Activated naive CD4-positive, alpha-beta T cell treated with anti-CD3 and anti-CD28 coated beads for 36 hours (primary cell): ENCODE measurements at places on chromosomes 2 and 18.

DNA sequence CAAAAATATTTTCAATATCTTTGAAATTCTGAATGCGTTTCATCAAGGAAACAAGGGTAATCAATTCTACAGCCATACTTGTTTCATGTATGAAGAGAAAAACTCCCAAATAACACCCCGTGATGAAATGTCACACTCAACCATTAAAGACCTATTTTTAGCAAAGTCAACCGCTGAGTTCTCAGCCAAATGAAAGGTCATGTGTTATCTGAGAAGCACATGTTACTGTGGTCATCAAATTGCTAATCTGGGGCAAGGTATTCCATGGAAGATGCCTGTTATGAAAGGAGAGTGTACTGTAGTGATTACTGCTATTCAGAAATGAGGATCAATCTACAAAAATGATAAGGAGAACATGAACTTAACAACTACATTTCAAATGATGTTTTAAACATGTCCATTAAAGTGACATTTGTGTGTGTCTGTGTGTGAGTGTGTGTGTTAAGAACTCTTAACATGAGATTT is 126.7 kb downstream of the BCL2 start:
- no peak for DNase-seq

DNA sequence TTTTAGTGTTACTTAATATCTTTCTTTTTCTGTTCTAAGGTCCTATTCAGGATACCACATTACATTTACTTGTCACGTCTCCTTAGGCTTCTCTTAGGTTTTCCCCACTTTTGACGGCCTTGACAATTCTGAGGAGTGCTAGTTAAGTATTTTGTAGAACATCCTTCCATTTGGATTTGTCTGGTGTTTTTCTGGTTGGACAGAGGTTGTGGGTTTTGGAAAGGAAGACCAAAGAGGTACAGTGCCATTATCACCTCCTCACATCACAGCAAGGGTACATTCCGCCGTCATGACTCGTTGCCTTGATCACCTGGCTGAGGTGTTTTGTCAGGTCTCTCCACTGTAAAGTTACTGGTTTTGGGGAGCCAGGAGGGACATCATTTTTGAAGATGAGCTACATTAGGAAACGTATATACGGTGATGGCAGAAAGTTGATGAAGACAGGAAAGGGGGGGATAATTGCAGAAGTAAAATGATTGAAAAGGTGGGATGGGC is 88.4 kb upstream of the TMEM247 start:
- no peak for DNase-seq

- no peak for DNase-seq
Measured at GRCh38 chr18:26227051-26227670, 916 bp downstream of the TAF4B start.

DNA sequence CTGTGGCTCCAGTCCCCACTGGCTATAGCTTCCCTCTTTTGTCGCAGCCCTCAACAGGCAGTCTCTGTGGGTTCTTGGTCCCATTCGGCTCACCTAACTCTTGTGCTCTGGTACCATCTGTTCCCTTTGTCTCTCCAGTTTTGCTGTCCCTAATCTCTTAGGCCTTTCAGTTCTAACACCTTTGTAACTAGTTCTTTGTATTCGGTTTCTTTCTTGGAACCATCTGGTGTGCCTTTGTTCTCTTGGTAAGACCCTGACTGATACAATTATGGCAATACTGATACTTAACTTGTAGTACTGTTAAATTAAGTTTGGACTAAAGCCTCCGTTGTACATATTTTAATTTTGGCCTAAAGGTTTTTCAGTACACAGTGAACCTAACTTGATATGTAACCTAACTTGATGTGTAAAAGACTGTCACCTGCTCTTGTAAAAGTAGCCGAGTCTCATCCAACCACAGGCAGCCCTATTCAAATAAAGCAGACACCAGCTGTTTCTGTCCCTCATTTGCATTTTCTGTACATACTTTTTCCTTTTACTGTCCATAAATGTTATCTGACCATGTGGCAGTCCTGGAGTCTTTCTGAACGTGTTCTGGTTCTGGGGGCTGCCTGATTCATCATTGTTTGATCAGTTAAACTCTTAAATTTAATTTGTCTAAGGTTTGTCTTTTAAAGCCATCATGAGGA is 4.8 kb upstream of the MRPL44 start:
- no peak for DNase-seq

GRCh38 chr2:129733579-129733978 is 245.9 kb upstream of the RAB6C start:
- no peak for DNase-seq

DNA sequence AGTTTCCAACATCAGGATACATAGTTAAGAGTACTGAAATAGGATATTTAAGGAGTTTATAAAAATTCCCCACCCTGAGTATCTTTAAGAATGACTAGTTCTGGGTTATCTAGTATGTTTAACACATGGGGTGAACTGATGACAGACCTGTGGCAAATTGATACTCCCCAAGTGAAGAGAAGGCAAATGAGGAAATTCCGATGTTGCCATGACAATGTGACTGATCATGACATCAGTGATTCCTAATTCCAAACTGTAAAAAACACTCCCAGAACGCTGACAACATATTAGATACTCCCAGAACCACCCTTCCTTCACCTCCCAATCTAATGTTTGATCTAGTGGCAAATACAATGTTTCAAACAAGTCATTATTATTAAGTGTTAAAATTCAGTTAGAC is 77.6 kb downstream of the RBMS1 start:
- no peak for DNase-seq

- DNase-seq, result no peak
Measured at GRCh38 chr2:192265751-192266150, 71.0 kb upstream of the TMEFF2 start.

DNA sequence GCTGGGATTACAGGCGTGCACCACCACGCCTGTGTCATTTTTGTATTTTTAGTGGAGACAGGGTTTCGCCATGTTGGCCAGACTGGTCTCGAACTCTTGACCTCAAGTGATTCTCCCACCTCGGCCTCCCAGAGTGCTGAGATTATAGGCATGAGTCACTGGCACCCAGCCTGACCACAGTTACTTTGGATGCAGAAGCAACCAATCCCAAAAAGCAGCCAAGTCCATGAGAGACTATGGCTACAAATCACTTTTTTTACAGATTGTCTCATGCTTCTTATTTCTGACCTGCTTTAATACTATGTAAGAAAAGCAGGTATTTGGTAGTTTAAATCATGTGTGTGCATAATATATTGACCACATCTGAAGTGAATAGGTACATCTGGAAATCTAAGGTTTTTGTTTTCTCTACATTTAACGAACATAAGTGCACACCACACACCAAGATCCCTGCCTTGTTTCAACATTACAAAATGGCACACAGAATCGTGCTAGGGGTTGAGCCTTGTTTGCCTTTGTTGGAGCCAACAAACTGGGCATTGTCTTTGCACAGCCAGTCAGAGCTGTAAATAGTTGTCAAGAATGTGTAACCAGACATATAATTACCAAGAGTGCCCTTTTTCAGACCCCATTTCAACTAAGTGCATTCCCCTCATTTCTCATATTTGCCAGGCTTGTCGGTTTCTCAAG is 18.3 kb upstream of the MAP4K4 start:
- no peak for DNase-seq

- DNase-seq, result no peak
Measured at GRCh38 chr18:79496237-79496977, 100.7 kb downstream of the NFATC1 start.

DNA sequence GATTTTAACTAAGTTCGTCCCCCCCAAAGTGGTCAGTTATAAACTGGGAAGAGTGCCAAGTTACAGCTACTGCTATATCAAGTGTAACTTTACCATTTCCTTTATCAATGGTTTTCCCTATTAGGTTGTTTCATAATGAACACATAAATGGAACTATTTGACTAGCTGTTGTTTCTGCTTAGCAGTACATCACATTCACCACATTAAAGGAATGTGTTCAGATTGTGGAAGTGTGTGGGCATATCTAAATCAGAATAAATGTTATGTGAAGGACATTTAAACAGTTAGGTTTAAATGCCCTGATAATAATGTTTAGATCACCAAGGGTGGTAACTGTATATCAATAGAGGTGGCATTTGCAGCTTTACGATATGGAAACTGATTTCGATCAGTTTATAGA is 45.1 kb downstream of the SLC9A4 start:
- no peak for DNase-seq

GRCh38 chr2:96320326-96320725 is 4.8 kb upstream of the ITPRIPL1 start:
- no peak for DNase-seq

DNA sequence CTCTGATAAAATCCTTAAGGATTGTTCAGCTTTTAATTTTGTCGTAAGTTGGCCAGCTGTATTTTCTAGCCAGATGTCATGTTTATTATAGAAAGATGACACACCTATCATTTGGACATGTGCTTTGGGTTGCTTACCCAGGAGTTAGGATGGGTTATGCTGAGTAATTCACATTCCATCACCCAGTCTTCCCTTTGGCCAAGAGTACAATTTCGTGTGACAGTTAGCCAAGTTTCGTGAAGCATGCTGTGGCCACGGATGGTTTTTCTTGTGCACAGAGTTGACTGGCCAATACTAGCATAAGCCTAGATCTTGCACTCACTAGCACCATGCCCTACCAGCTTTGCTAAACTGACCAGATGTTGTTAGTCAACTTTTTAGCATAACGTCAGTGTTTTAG is 5.8 kb downstream of the MAPRE3 start:
- no peak for DNase-seq

DNA sequence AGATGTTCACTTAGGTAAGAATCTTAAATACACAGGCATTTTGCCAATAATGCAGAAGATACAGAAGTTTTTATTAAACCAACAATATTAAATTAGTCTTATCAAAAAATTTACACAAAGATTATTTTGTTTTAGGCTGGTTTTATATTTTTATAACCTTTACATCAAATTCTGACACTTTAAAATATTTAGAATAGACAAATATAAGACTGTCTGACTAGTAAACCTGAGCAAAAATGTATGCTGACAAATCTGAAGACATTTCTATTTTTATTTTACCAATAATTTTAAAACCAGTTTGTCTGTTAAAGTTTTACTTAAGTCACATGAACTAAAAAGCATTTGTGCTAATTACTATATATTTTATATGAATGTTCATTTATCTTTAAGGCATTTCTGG is 72.1 kb upstream of the ZNF236 start:
- DNase-seq, result no peak

DNA sequence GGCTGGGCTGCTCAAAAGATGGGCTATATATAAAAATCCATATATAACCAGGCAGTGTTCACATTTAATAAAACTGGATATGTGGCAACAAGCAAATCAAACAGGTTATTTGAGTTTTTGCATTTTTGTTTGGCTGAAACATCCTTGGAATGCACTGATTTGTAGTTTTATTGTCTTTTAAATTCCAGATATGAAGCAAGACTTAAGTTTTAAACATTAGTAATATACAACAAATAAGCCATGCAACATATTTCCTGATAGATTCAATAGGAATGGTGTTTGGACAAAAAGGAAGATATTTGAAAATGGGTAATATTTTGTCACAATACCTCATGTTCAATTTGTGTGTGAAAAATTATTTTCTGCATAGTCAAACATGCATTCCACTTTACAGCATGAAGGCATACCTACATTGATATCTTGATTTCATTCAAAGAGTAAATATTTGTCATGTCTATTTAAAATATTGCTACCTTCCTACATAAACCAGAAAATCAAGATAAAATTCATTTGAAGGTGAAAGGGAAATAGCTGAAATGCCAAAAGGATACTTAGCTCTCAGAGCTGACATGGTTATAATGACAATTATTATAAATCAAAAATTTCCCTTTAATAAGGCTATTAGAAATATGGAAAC is 132.3 kb upstream of the NETO1 start:
- DNase-seq, result no peak

GRCh38 chr2:41707790-41708451 is 339.9 kb upstream of the PKDCC start:
- DNase-seq, result no peak

DNA sequence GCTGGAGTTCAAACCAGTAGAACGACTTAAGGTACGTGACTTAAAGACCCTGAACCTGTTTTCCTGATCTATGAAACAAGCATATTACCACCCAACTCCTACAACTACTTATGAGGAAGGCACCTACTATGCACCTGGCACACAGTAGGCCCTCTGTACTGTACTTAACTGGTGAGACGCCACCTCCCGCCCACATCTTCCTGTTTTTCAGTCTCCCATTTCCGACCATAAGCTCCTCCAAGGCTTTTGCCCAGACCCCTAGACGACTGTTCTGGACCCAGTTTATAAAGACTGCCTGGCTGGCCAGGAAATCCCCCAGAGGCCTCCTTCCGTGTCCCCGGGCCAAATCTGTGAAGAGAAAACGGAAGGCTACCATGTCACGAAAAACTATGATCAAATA is 1.5 kb downstream of the GALNT14 start:
- peak; percentile 17 for DNase-seq

DNA sequence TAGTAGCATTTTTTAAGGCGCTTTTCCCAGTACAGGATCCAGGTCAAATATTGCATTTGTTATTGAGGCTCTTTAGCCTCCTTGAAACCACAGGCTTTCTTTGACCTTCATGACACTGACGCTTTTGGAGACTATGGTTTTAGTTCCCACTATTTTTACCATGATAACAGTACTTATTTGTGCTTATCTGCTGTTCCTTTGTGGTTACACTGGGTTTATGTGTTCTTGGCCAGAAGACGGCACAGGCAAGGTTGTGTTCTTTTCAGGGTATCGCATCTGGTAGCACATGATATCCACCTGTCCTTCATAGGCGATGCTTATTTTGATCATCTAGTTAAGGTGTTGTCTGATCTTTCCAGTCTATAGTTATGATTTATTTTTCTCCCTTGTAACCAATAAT is 16.8 kb upstream of the MBOAT2 start:
- no peak for DNase-seq

GRCh38 chr2:106189325-106189724 is 4.8 kb downstream of the UXS1 start:
- no peak for DNase-seq

DNA sequence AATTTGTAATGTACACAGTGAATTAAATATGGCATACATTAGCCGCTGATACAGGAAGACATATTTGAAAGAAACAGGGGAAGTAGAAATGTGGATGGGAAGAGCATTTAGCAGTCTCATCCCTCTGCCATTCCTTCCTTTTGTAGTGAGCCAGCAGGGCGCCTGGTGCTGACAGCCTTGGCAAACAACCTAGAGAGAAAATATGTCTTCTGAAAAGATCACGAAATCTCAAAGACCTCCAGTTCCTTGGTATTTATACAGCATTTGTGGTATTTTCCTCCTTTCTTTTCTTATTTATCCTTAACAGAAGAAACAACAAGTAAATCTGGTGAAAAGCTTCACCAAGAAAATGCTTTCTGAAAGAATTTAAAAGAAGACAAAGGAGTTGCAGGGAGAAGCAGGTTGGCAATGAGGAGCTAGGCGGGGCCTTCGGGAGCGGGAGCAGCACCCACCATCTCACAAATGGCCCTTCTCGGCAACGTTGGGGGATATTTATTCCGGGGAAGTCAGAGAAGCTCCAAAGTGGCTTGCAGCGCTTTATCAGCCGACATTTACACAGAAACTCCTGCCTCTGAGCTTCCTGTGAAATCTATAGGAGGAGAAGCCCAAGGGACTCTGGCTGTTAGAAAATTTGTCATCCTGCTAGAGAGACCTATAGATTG is 406.1 kb upstream of the NRP2 start:
- no peak for DNase-seq
